ENCODE measurements at places on chromosomes 4 and X.

DNA sequence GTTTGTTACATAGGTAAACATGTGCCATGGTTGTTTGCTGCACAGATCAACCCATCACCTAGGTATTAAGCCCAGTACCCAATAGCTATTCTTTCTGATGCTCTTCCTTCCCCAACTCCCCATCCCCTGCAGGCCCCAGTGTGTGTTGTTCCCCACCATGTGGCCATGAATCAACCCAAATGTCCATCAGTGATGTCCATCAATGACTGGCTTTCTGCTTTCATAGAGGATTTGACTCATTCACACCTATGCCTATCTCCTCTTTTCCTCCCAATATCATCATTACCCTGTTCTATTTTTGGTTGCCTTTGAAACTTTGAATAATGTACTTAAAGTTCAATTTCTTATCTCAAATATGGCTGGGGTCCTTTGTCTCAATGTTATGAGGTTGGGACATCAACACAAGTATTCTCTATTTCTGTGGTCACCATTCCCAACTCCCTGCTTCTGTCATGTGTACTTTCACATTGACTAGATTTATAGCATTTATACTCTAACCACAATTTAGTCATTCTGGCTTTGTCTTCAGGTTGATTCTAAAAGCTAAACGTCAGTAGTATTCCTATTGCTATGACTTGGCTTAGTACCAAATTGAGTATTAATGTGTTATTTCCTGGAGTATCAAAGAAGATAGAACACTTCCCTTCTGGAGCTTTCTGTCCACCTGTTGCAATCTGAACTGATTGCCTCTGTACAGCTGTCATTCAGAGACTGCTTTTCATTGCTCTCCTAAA lies 107.2 kb downstream of the TAB3 start:
- no peak for DNase-seq

DNA sequence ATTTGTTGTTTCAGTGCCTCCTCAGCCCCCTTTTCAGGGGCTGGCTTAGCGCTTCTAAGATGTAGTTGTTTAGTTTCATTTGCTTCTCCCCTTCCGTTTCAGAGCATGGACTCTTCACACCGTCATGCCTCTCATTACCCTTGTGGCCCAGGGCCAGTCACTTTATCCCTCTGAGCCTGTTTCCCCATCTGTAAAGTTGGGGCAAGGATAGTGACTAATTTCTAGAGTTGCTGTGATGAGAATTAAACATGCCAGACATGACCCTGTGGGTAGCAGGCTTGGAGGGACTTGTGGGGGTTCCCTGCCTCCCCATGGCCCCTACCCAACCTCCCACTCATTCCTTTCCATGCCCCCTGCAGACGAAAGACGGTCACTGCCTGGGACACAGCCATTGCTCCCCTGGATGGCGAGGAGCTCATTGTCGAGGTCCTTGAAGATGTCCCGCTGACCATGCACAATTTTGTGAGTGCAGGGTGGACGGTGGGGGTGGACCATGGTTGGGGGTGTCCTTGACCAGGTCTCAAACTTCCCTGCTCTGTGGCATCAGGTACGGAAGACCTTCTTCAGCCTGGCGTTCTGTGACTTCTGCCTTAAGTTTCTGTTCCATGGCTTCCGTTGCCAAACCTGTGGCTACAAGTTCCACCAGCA lies 3.6 kb downstream of the ARAF start:
- DNase-seq: no peak

DNA sequence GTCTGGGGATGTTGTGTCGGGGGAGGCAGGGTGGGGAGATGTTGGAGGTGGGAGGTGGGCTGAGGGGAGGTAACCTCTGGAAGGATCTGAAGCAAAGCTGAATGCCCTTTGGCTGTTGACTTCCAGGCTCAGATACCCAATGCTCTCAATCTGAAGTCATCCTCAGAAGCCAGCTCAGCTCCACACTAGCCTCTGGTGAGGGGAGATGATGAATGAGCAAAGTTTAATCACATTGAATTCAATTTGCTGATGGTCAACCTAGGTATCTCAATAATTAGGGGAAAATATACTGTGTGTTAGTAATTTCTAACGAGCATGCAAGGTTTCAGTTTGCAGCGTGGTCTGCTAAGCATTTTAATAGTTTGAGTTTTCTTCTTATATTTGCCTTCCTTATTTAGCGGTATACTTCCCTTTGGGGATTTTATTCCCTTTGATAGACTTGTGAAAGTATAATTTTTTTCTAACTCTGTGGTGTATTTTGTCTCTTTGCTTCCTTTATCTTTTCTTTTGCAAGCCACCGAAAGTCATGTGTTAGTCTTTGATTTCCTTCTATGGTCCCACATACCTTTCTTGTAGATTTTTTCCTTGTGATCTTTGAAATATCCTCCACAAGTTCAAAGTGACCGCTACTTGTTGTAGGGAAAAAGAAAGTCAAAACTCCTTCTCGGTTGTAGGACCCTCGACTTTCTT lies 146.3 kb upstream of the LEF1 start:
- no peak for DNase-seq

DNA sequence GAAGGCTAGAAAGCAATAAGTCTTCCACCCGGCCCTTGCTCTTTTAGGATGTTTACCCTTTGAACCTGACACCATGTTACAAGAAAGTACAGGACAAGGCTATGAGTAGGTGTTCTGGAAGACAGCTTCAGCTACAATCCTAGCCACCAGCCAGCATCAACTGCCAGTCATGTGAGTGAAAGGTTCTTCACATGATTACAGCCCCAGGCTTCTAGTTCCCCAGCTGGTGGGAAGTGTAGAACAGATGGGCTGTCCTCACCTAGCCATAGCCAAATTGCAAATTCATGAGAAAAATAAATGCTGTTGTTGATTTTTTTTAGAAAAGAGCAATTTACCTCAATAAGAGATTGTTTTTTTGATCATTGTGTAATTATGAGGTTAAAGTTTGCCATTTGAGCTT lies 60.8 kb downstream of the GRXCR1 start:
- DNase-seq: no peak

DNA sequence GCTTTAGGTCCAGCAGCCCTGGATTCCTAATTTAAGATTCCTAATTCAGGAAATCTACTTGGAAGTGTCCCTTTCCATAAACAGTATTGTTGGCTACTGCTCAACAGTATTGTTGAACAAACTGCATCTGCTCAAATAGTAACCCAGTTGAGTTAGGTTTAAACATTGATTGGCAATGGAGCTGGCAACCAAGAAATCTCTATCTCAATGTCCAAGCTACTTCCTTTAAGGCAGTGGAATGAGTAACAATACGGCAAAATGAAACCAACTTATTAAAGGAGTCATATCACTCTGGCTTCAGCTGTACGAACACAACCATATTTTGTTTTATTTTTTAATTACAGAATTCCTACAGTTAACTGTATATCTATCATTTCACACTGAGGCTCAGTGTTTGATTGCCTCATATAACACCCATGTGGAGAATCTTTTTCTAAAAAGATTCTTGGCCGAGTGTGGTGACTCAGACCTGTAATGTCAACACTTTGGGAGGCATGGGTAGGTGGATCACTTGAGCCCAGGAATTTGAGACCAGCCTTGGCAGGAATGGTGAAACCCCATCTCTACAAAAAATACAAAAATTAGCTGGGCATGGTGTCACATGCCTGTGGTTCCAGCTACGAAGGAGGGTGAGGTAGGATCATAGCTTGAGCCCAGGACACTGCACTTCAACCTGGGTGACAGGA lies 71.7 kb upstream of the IL13RA1 start:
- no peak for DNase-seq

GRCh38 chr4:40187386-40187906 lies 9.4 kb upstream of the RHOH start:
- no peak for DNase-seq

DNA sequence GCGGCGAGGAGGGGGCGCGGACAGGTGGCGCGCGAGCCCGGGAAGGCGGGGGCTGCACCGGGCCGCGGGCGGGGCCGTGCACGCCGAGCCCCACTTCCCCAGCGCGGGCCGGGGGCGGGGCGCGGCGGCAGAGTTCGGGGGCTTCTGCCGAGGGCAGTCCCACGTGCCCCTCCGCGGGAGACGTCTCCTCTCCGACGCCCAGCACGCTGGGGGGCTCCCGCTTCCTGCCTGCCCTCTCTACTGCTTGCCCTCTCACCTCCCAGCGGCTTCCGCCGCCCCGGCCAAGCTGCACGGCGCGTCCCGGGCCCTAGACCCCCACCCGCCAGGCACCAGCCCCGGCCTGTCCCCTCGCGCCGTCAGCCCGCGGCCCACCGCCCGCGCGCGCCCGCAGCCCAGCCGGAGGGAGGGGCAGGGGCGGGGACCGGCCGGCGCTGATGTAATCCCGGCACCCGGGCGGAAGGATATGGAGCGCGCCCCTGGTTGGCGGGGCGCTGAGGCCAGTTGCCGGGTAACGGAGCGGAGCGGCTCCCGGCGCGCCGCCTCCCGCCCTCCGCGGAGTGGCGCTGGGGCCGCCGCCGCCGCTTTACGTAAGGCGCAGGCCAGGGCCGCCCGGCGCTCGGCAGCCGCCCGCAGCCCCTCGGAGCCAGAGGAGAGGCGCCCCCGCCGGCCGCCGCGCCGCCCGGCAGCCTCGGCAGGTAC lies at the start of gene KIAA0232:
Gene KIAA0232, plus strand, starts transcription at position 581 of the 699 bp plus-strand sequence. CDS start 41,727 bp downstream, outside the sequence.
- peak; percentile 74 for DNase-seq

- no peak for DNase-seq
These were observed 2.1 kb downstream of the KLHL34 start for GRCh38 chrX:21655901-21656586.

GRCh38 chr4:113921089-113921794 lies 58.2 kb downstream of the ARSJ start:
- DNase-seq: no peak

- DNase-seq: no peak
These were observed 434.6 kb upstream of the GNPDA2 start for GRCh38 chr4:45160951-45161350.

GRCh38 chr4:114905017-114905416 lies 208.4 kb downstream of the NDST4 start:
- DNase-seq: no peak

DNA sequence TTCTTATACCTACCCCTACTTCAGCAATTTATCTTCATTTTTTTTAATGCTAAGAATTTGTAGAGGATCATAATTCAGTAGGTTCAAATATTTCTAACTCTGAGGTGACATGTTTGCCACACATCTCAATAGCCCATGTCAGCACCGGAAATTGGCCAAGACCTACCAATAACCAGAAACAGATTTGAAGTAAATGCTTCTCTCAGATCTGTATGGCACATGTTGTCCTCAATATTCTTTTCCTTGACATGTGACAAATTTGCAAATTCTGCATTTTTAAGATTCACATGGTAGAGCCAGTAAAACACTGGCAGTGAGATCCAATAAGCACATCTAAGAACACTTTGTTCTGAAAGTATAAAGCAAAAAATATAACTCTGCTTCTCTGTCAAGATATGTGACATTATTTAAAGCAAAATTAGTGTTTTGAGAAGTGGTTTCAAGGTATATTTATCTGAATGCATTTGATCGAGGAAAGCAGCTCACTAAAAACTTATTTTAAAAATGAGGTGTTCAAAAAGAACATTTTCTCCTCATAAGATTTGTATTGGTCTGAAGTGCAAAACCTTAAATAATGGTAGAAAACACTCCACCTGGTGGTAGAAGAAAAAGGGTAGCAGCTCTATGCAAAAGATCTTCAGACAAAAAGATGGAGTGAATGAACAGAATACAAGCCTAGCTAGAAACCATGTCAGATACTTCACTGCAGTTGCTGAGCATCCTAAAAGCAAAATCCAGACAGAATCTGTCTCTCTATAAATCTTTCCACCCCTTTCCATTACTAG lies 513.8 kb upstream of the FAM241A start:
- DNase-seq: no peak

DNA sequence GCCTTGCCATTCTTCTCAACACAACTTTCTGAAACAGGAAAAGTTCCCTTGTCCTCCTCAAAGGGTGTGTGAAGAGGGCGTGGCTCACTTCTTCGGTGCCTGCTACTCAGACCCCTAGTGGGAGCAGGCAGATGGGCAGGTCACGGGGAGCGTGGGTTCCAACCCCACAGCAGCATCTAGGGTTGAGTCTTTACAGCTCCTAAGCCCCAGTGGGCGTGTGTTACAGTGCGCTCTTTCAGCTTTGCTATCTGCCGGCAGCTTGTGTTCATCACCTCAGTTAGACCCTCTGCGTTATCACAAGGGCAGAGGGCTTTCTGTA lies 57.5 kb upstream of the KLF3 start:
- DNase-seq: no peak

GRCh38 chrX:103999234-103999633 lies 14.3 kb downstream of the H2BW1 start:
- no peak for DNase-seq

- no peak for DNase-seq
These were observed 10.6 kb downstream of the TSPAN6 start for GRCh38 chrX:100625985-100626491.

GRCh38 chr4:162839814-162840213 lies 326.9 kb downstream of the NAF1 start:
- DNase-seq: no peak

- DNase-seq: no peak
These were observed 863.9 kb downstream of the STPG2 start for GRCh38 chr4:97279391-97279790.

DNA sequence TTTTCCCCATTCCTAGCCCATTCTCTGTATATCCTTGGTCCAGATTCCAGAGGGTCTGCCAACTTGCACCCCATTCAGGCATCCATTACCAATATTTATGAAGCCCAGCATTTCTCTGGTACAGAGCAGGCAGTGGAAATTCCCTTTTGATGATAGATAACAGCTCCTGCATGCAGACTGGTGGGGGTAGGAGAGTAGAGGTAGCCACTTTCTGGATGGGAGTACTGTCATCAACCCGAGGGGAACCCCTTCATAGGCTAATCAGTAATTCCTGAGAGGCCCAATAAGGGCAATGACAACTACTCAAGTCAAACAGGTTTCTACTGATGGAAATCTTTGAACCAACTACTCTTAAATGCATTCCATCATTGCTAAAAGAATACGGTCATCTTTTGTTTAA lies 63.7 kb downstream of the COL25A1 start:
- no peak for DNase-seq

GRCh38 chr4:139299536-139299935 lies 1.8 kb upstream of the NAA15 start:
- no peak for DNase-seq

DNA sequence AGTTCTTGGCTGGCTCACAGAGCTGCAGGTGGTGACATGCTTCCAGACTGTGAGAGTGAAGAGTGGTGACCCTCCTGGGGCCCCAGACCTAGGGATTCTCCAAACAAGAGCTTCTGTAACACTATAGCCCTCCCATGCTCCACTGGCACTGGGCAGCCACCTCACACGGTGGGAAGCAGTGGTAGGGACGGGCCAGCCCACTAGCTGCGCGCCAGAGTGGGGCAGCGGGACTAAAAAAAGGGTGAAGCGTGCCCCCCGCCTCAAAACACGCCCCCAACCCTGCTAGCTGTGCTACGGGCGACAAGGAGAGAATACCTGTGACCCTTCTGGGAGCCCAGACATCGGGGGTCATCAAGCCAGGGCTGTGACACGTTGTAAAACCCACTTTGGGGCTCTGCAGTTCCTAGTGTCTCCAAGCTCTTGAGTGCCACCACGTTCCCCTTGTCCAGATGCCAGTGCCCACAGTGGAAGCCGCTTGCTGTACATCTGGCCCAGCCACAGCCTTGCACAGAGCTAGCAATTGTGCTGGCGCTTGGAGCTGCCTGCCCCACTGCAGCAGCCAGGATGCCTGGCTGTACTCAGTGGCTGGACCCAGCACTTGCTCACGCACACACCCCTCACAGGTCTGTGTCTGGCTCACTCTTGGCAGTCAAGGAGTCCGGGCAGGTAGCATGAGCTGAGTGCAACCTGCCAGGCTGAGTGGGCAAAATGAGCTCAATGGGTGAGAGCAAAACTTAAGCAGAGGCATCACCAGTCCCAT lies 100.0 kb downstream of the DCAF12L2 start:
- no peak for DNase-seq

GRCh38 chr4:184757810-184758209 lies 23.9 kb upstream of the CENPU start:
- DNase-seq: no peak

- no peak for DNase-seq
These were observed 37.9 kb upstream of the RAP2C start for GRCh38 chrX:132257116-132257515.
